ENCODE measurements at places on chromosomes 2 and 18.

DNA sequence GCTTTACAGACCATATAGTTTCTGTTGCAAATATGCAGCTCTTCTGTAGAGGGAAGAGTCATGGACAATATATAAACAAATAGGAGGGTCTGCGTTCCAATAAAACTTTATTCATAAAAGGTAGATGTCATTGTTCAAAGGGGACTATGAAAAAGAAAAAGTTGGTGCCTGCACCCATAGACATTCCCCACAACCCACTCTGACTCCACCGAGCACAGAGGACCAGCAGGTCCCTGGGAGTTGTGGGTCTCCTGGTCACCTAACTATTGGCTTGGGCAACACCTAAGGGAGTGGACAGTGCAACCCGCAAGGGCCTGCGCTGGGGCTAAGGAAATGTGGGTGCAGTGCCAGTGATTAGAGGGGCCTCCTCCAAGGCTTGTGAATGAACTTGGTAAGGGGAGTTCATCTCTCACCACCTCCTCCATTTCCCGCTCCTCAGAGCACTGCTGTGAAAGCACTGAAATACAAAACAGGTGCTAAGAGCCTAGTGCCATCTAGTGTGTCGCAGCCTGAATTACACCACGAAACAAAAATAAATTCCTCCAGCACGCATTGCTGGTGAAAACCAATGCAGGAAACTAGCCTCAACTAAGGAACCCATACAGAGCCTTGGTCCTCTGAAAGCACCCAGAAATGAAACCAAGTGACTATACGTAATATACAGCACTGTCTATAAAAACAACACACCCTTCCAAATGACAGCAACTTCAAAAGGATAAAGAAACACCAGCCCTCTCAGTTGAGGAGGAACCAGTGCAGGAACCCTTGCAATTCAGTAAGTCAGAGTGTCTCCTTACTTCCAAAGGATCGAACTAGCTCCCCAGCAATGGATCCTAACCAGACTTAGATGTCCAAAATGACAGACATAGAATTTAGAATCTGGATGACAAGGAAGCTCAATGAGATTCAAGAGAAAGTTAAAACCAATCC lies 166.6 kb downstream of the RNF144A start:
- DNase-seq: no peak

- no peak for DNase-seq
Observed at GRCh38 chr18:42338683-42339082, 383.6 kb downstream of the PIK3C3 start.

- DNase-seq: peak; percentile 8
Observed at GRCh38 chr2:72325592-72326422, 178.1 kb upstream of the CYP26B1 start.

DNA sequence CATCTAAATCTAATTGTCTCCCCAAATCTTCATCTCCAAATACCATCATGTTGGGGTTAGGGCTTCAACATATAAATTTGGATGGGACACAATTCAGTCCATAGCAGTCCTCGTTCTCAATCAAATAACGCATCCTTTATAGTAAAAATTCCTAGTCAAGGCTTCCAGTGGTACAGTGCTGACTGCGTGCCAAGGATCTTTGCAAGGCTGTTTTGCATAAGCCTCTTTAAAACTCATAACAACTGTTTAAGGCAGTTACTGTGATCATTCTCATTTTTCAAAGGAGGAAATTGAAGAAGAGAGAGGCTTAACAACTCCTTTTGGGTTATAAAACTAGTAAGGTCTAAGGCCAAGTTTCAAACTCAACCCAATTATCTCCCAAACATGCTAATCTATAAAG lies 666.9 kb downstream of the NYAP2 start:
- no peak for DNase-seq

DNA sequence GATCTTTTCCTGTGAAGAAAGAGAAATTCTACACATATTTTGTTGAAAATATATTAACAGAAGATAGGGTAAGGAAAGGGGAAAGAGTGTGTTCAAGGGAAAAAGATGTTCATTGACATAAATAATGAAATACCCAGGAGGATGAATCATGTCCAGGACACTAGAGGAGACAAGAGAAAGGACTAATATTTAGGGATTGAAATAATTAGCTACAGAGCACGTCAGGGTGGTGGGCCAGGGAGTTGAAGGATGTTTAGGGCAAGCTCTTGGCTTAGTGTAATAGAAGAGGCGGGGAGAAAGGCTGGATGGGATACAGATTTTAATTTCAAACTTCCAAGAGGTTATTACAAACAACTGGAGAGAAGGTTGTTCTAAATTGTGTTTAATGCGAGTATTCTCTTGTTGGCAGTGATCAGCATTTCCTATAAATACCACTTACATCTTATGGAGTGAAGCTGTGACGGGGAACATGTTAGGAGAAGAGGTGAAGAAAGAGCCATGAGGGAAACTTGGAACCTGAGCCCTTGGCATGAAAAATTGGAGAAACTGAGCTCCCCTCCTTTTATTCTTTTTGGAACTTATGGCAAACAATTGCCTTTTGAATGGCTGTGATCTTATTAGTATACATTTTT lies 36.6 kb upstream of the CETN1 start:
- no peak for DNase-seq

DNA sequence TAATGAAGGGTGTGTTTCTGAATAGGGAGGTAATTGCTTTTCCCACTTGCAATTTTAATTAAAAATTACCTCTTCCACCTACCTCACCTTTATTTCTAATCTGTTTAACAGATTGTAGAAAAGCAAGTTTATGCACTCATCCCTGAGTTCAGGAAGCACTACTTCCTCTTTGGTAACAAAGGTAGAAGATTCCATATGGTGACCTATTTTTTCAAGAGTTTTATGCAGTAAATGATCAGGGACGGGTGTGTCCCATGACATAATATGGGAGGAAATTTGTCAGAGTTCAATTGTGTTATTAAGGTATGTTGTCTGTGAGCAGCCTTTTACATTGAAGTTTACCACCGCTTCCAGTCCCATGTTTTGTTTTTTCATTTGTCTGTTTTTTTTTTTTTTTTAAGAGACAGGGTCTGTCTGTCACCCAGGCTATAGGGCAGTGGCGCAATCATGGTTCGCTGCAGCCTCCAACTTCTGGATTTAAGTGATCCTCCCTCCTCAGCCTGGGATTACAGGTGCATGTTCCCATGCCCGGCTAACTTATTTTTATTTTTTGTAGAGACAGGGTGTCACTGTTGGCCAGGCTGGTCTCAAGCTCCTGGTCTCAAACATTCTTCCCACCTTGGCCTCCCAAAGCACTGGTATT lies 68.2 kb downstream of the ASAP2 start:
- no peak for DNase-seq

DNA sequence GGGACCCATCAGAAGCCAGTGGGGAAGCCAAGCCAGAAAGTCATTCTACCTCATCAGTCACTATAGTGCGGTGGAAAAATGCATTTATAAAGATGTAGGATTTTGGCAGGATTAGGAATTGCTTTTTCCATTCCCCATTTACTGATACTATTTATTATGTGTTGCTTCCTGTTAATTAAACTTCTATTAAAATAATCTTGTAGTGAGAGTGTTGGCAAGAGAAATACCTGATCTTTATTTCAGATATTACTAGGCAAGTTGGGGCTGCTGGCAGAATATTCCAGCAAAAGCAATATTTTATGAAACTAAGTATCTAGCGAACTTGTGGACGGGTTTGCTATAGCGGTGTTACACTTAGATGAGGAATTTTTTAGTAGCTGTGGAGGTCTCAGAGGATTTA lies 23.9 kb upstream of the CDC42EP3 start:
- DNase-seq: no peak

GRCh38 chr2:175523001-175523400 lies 341.5 kb upstream of the ATP5MC3 start:
- no peak for DNase-seq

DNA sequence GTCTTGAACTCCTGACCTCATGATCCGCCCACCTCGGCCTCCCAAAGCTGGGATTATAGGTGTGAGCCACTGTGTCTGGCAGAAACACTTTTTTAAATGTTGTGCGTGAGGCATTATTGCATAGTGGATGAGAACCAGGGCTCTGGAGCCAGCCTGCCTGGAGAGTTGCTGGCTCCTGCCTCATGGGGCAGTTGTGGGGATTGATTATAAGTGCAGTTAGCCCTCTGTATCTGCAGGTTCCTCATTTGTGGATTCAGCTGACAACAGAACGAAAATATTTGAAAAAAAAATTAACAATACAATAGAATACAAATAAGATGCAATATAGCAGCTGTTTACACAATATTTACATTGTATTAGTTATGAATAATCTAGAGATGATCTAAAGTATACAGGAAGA lies 129.4 kb upstream of the EML6 start:
- no peak for DNase-seq

DNA sequence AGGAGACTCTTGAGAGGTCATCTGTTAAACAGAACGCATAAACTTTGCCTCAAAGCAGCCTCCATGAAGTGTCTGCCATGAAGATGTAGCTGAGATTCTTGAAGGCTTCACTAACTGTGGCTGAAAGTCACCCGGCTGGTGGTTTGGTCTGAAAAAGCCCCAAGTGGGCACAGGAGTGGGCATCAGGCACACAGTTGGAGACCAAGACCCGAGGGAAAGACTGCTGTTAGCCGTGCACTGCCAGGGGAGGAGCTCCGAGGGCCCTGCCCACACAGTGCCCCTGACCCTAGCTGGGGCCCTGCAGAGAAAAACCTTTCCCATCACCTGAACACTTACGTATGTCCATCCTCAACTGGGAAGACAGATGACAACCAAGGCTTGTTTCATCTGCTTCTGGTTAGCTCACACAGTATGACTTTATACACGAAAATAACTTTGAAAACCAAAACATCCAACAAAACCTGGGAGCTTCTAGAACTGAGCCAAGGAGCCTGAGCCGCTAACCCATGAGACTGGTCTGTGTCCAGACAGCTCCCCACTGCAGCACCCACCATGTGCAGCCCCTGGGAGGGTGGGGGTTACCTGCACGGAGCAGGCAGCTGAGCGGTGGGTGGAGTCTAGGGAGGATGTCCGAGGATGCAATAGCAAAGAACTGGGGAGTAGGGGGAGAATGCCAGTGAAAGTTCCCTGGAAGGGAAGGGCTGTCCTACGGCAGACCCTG lies 15.4 kb downstream of the HJURP start:
- DNase-seq: no peak

DNA sequence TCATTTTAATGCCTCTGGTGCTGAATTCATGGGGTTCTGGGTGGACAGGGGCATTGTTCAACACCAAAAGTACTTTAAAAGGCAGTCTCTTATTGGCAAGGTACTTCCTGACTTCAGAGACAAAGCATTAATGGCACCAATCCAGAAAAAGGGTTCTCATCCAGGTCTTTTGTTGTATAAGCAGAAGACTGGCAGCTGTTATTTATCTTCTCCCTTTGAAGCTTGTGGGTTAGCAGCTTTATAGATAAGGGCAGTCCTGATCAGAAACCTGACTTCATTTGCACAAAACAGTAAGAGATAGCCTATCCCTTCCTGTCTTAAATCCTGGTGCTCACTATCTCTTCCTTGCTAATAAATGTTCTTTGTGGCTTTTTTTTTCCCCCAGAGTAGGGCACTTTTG lies 68.8 kb downstream of the VPS54 start:
- no peak for DNase-seq

DNA sequence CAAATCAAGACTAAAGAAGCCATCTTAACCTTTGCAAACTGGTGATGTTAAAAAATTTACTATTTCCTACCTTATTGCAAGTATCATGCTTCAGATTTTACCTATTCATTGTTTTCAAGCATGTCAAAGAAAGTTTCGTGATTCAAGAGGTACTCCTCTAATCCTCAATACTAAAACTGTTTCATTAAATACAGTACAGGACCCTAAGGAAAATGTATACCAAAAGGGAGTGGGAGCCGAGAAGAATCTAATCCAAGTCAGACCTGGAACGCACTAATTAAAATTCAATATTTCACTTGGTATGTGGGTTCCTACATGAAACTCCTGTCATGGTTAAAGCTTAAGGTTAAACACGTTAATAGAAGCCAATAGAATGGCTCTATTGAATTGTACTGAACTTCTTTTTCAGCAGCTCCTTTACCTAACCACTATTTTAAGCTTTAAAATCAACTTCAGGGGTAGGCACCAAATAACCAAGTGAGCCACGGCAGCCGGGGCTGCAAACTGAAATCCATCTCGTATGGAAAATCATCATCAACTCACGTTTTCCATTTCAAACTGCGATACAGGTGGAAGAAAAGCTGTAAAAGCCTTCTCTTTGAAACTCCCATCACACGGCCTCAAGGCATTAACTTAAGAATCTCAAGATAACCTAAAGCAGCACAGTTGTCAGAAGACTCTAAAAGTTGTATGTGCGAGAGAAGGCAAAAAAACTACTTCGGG lies 188.8 kb downstream of the ZEB2 start:
- no peak for DNase-seq

DNA sequence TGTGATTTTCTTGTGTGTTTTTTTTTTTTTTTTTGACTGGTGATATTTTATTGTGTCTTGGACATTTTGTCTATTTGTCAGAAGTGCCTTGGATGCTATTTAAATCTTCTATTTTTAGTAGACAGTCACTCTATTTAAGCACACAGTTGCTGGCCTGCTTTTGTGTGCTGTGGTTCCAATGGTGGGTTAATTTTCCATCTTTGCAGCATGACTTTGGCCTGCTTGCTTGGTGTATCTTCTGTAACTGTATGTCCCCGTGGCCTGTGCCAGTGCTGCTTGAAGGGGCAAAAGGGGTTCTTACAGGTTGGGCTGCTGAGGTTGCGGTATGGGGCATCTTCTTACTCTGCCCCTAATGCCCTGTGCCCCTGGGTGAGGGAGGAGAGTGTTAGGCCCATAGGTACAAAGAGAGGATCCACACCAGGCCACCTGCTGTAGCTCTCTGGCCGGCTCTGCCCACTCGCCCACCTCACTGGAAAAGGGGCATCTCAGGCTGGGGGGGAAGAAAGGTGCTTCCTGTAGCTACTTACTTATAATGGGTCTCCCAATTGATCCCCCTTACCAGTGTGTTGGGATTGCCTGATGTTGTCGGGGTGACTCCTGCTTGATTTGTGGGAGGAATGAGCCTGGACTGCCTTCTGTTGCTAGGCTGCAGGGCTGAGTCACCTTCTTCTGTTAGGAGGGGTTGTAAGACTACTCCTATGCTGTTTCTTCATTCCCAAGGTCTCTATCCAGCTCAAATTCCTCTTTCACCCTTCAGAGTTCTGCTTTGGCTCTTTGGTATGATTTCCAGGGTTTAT lies 490.0 kb upstream of the HS6ST1 start:
- no peak for DNase-seq

- DNase-seq: no peak
Observed at GRCh38 chr2:36137612-36138011, 218.0 kb upstream of the CRIM1 start.

GRCh38 chr2:6109831-6110230 lies 417.6 kb downstream of the SOX11 start:
- DNase-seq: no peak

- DNase-seq: peak; percentile 36
Observed at GRCh38 chr2:54106631-54107454, 8.6 kb upstream of the ACYP2 start.

DNA sequence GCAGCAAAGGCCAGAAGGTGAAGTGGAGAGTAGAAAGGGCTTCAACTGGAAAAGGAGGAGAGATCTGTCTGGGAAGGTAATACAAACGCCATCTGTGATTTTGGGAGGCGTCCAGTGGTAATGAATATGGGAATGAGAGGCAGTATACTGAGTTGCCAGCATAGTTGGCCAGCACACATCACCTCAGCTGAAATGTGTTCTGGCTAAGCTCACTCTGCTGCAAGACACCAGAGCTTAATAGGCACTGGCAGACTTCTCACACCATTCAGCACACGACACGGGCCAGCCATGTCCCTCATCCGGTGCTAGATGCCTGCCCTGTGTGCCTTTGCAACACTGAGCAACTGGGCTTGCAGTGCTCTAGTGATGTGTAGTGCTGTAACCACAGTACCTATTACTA lies 277.1 kb downstream of the PIEZO2 start:
- DNase-seq: no peak
